ENCODE measurements at places on chromosomes 3 and 15. TPM values are rescaled to one million over a fixed set of nuclear protein-coding genes. Genes with fewer than 3 reads are reported as not detected.

DNA sequence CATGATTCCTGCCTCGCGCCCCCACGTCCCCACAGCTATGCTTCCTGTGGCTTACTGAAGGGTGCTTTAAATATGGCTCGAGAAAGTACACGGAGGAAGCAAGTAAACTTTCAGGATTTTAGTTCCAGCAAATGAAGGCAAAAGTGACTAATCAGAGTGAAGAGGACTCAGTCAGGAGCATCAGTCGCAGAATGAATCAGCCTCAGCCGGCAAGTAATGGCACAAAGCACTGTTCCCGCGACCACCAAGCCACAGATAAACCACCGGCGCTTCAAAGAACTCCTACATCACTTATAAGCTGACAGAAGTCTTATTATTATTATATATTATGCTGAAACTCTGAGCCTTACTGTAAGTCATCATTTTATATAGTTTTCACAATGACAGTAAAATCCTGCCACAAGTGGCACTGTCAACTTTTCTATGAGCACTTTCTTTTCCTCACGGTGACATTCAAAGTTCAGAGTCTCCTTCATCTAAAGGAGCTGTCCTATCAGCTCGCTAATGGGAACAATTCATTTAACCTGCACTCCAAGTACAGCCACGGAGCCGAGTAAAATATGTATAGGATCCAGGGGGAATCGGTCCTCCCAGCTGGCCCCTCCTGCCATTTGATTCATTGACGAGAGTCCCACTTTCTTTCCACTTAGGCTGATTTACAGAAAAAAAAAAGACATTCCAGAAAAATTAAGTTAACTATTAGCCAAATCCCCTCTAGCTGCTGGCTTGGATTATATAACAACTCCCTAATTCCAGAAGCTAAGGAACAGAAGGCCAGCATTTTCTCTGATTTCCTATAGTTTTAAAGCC, 217.0 kb upstream of the ICE2 start:
- no peak for DNase-seq

DNA sequence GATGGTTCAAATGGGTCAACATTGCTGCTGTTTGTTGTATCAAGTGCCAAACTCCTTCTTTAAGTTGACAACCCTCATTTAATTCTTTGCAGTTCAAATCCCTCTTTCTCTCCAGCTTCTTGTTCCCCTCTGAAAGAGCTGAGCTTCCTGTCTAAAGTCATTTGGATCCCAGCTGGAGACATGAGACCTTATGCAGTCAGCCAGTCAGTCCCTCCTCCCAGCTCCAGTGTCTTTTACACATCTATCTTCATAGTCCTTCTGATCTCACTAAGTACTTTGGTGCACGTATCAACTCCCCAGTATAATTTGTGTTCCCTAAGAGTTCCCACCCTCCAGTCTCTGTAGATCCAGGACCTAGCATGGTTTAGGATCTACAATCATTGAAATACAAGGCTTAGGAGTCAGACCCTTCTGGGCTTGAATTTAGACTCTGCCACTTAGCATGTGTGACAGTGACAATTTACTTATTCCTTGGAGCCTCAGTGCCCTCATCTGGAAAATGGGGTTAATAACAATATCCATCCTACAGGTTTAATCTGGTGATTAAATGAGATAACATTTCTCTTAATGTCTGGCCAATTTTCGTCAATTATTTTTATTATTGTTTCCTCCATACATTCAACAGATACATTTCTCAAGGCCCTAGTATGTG, 102.8 kb upstream of the SEMA6D start:
- DNase-seq: no peak

GRCh38 chr15:52306270-52306669, 10.7 kb upstream of the MYO5C start:
- DNase-seq: peak; percentile 35

- no peak for DNase-seq
Measured at GRCh38 chr3:82085851-82086475, 324.5 kb upstream of the GBE1 start.

The MAN2C1 gene
- 66.6 TPM for total RNA-seq

DNA sequence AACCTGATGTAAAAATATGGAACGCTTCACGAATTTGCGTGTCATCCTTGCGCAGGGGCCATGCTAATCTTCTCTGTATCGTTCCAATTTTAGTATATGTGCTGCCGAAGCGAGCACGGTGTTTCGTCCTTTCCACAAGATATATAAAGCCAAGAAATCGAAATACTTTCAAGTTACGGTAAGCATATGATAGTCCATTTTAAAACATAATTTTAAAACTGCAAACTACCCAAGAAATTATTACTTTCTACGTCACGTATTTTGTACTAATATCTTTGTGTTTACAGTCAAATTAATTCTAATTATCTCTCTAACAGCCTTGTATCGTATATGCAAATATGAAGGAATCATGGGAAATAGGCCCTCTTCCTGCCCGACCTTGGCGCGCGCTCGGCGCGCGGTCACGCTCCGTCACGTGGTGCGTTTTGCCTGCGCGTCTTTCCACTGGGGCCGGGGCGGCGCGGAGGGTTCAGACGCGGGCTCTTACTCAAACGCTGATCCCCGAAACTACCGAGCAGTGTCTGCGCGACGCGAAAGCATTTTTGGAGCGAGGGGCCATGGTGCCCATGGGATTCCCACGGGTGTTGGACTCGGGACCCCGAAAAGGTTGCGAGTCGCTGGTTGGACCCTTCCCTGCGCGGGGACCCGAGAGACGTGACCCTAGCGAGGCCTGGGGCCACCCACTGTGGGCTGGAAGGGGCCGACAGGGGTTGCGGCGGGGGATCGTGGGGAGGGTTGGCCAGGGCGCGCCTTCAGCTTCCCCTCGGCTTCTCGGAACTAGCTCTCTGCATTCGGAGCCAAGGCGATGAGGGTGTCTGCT, at the start of gene RNU6-1:
Gene RNU6-1, minus strand, starts transcription at position 117 of the 820 bp plus-strand sequence.
- DNase-seq: peak; percentile 89

GRCh38 chr3:161203485-161204098, 17.5 kb upstream of the NMD3 start:
- DNase-seq: no peak

- no peak for DNase-seq
Measured at GRCh38 chr3:148792516-148792915, 35.1 kb upstream of the CPB1 start.

DNA sequence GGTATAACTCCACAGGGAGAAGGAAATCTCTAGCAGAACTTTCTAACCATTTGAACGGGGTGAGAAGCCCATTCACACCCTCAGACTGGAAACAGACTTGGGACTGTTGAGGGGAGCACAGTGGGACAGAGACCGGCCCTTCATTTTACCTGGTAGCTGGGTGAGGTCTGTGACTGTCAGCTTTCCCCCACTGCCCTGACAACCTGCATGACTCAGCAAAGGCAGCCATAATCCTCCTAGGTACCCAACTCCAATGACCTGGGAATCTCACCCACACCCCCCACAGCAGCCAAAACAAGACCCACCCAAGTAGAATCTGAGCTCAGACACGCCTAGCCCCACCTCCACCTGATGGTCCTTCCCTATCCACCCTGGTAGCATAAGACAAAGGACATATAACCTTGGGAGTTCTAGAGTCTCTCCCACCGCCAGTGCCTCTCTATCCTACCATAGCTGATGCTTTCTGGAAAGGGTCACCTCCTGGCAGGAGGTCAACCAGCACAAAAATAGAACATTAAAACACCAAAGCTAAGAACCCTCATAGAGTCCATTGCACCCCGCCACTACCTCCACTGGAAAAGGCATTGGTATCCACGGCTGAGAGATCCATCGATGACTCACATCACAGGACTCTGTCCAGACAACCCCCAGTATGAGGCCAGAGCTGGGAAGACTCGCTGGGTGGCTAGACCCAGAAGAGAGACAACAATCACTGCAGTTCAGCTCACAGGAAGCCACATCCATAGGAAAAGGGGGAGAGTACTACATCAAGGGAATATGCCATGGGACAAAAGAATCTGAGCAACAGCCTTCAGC, 28.0 kb downstream of the SENP7 start:
- peak; percentile 59 for DNase-seq

GRCh38 chr3:131470377-131470776, 32.4 kb downstream of the MRPL3 start:
- DNase-seq: no peak

DNA sequence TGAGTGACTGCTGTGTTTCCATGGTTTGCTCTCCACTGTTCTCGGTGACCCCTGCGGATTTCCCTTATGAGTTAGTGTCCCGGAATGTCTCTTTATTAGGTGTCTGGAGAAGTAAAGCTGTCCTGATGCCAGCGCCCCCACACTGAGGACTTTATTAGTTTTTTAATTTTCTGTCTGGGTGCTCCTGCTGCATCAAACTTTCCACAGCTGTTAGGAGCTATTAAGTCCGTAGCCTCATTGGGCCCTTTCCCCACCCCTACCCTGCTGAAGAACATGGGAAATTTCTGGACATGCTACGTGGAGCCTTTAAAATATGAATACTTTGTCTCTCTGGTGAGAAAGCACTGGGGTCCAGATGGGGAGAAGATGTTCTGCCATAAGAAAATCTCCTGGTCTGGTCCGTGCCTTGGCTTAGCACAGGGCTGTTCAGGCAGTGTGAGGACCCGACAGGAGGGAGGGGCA, 161.7 kb upstream of the HES1 start:
- peak; percentile 26 for DNase-seq

The CYP11A1 gene
- 0.20 TPM for total RNA-seq

GRCh38 chr3:165837801-165838200, 578 bp upstream of the BCHE start:
- DNase-seq: no peak

GRCh38 chr15:25930931-25931330, 67.8 kb upstream of the ATP10A start:
- DNase-seq: no peak

The MCF2L2 gene
- total RNA-seq: 0.25 TPM

DNA sequence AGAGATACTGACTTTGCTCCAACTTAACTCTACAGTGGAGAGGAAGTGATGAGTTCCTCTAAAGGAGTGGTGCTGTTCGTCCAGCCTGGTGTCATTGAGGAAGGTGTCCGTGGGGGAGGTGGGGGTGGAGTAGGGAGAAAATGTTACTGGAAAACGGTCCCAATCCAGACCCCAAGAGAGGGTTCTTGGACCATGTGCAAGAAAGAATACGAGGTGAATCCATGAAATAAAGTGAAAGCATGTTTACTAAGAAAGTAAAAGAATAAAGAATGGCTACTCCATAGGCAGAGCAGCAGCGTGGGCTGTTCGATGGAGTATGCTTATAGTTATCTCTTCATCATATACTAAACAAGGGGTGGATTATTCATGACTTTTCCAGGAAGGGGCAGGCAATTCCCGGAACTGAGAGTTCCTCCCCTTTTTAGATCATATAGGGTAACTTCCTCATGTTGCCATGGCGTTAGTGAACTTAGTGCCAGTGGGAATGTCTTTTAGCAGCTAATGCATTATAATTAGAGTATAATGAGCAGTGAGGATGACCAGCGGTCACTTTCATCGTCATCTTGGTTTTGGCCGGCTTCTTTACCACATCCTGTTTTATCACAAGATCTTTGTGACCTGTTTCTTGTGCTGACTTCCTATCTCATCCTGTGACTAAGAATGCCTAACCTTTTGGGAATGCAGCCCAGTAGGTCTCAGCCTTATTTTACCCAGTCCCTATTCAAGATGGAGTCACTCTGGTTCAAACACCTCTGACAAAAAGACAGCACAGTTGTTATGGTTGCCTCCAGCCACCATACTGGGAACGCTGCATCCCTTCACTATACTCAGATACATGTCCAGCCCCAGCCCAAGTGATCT, 38.6 kb downstream of the CLEC3B start:
- DNase-seq: peak; percentile 61

DNA sequence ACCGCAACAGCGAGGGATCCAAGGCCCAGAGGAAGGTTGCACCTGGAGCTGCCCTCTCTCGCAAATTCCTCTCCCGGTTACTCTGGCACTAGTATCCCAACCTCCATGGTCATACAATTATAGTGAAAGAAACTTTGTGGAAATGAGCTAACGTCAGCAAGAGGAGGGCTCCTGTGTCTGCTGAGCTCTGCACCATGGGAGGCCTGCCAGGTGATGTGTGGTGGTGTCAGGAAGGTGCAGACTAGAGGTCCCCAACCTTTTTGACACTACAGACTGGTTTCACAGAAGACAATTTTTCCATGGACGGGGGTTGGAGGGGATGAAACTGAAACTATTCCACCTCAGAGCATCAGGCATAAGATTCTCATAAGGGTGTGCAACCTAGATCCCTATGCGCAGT, 13.2 kb upstream of the IQCF6 start:
- DNase-seq: no peak

GRCh38 chr3:72720566-72720965, 127.7 kb downstream of the SHQ1 start:
- no peak for DNase-seq

The ARHGEF26 gene
- total RNA-seq: 0.80 TPM

DNA sequence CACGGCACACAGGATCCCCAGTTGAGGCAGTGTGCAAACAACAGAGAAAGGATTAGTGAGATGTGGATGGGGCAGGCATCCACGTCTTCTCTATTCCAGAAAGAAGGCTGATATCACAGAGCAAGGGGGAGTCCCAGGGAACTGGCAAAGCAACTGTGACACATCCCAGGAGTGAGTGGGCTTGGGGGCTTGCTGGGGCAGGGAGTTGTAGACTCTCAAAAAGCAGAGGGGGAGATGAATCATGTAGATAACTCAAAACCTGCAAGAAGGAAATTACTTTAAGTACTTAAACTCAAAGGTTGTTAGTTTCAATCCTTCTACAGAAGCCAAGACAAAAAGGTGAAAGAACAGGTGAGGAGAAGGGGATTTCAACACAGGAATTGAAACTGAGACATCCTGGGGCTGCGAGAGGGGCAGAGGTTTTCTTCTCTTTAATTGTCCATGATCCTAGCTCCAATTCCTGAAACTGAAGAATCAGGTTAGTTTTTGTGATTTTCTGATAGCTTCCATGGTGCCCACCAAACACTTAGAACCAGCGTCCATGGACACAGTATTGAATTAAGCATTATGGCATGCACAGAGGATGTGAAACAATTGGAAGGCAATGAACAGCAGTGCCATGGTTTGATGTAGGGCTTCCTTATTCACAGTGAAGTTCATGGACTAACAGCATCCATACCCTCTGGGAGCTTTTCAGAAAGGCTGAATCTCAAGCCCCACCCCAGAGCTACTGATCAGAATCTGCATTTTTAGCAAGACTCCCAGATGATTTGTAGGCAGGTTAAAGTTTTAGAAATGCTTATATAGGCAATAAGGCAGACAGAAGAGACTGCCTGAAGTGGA, 52.0 kb downstream of the CCR3 start:
- DNase-seq: no peak

The OR5K2 gene
- not detected for total RNA-seq

All from renal cortical epithelial cell (primary cell).